ENCODE measurements at places on chromosomes 12 and 14. TPM values are rescaled to one million over a fixed set of nuclear protein-coding genes. Genes with fewer than 3 reads are reported as not detected.

DNA sequence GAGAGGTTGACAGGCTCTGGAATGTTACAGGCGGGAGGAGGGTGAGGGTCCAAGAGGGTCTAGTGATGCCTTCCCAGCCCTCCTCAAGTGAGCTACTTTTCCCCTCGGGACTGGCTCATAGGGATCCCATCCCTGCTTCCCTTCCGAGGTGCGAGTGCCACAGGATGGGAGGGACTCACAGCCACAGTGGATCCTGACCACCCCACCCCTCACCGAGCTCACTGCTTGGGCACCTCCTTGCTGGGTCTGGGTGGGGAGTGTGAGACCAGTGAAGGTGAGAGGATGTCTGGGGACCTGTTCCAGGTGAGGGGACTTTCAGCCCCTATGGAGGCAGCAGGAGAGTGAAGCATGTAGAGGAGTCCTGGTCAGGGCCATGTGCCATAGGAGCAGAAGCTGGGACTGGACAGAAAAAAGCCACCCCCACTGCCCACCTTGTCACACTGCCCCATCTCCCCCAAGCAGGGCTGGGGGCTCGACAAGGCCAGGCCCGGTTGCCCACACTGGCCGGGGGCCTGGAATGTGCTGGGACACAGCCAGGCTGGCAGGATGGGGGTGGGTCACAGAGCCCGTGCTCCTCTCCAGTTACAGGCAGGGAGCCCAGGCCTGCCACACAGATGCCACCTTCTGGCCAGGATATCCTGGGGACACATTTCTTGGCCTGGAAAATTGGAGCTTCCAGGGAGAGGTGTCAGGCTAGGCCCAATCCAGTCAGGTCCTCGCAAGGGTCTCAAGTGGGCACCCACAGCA lies 1.7 kb upstream of the TNS2 start:
- peak overlapping the region; percentile 99 for H3K27ac ChIP-seq
- H3K27me3 ChIP-seq: no peaks in the 10 kb centered on the region
- DNase-seq: peak; percentile 83
- H3K4me1 ChIP-seq: peaks cover 41% of the 10 kb centered on the region
- peak overlapping the region; percentile 34 for H3K4me3 ChIP-seq
- H3K36me3 ChIP-seq: no peaks in the 10 kb centered on the region

DNA sequence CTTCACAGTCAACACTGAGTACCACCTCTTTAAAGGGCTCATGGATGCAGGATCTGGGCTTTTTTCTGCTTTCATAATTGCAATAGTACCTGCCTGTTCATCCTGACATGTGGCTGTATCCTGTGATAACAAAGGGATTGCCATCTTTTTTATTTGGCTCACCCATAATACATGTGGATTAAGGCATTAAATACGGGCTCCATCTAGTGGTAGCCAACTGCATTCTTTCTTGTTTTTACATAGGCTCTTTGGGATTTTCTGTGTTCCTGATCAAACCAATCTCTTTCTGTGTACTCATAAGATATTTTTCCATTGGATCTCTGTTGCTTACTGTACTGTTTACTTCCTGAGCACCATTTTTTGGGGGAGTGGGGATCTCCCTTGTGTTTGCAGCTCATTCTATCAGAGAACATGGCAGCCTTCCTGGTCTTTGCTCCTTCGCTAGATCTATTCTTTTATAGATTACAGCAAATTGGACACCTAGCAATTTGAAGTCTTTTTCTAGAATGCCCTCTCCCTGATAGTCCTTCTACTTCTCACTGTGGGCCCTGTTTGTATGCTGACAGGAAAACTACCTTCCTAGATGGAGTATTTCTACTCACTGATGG lies 723.4 kb upstream of the MDGA2 start:
- H3K4me3 ChIP-seq: no peak overlapping the region
- no peaks in the 10 kb centered on the region for H3K27me3 ChIP-seq
- H3K27ac ChIP-seq: no peak overlapping the region
- H3K36me3 ChIP-seq: no peaks in the 10 kb centered on the region
- no peaks in the 10 kb centered on the region for H3K4me1 ChIP-seq
- DNase-seq: no peak

GRCh38 chr12:52070185-52070925 lies 577 bp downstream of the ATG101 start:
- no peaks in the 10 kb centered on the region for H3K36me3 ChIP-seq
- no peak for DNase-seq
- H3K27ac ChIP-seq: peak overlapping the region; percentile 82
- H3K4me3 ChIP-seq: peak overlapping the region; percentile 87
- peaks cover 13% of the 10 kb centered on the region for H3K4me1 ChIP-seq

DNA sequence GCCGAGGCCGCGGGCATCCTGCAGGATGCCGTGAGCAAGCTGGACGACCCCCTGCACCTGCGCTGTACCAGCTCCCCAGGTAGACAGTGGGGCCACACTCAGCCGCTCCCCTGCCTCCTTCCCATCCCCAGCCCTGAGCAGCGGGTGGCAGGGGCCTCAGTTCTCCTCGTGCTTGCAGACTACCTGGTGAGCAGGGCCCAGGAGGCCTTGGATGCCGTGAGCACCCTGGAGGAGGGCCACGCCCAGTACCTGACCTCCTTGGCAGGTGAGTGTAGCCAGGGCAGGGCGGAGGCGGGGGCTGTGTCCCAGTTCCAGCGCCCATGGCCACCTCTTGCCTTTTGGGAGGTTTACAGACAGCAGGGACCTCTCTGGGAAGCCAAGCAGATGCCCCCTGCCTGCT lies 22.9 kb downstream of the HIP1R start:
- no peaks in the 10 kb centered on the region for H3K27me3 ChIP-seq
- no peak overlapping the region for H3K4me3 ChIP-seq
- DNase-seq: no peak
- H3K4me1 ChIP-seq: peaks cover 3% of the 10 kb centered on the region
- no peak overlapping the region for H3K27ac ChIP-seq
- H3K36me3 ChIP-seq: peaks cover 10% of the 10 kb centered on the region

GRCh38 chr14:52110441-52111086 lies 41.7 kb upstream of the NID2 start:
- H3K27me3 ChIP-seq: no peaks in the 10 kb centered on the region
- peaks cover 3% of the 10 kb centered on the region for H3K4me1 ChIP-seq
- DNase-seq: no peak
- H3K4me3 ChIP-seq: no peak overlapping the region

DNA sequence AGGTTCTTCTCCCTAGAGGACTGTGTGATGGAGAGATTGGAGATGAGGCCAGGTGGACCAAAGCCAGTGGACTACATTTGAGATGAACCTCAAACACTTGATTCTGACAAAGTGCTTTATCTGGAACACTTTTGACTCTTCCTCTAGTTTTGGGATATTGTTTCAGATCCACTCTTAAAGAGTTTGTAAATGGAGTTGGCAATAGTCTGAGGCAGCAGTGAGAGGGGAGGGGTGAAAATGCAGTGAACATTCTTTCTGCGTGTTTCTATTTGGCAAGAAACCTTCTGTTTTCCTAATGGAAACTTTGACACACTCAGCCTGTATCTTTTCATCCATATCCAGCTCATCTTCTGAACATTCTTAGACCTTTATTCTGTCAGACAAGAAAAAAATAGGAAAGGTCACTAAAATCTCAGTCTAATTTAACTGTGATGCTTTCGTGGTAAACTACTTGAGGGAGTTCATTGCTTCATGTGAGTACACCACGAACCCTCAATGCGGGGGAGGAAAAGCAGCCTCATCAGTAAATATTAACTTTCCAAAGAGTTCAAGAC lies 57.4 kb upstream of the KCNJ8 start:
- no peak overlapping the region for H3K4me3 ChIP-seq
- peak overlapping the region; percentile 58 for H3K27ac ChIP-seq
- H3K27me3 ChIP-seq: no peaks in the 10 kb centered on the region
- H3K36me3 ChIP-seq: no peaks in the 10 kb centered on the region
- no peaks in the 10 kb centered on the region for H3K4me1 ChIP-seq
- no peak for DNase-seq

DNA sequence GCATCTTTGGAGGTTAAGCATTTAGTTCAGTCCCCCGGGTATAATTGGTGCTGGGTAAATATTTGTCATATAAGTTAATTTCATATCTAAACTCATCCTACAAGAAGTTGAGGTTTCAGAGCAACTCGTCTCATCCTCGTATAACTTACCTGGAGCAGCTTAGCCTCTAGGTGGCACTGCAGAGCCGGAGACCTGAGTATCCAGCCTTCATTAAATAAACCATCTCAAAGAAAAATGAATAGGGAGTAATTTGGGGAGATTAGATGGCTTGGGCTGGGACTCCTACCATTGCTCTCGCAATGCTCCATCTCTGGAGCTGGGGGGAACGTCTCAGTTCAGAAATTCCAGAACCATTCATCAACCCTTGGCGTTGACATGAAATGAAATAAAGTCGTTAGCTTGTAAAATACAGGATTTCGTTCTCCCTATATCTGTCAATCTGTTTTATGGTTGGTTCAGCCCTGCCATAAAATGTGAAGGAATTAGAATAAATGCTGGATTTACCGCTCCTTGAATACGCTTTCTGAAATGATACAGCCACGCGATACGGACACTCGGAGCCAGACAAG lies 122.9 kb upstream of the TMEM132D start:
- no peak overlapping the region for H3K4me3 ChIP-seq
- no peaks in the 10 kb centered on the region for H3K27me3 ChIP-seq
- H3K27ac ChIP-seq: no peak overlapping the region
- no peaks in the 10 kb centered on the region for H3K36me3 ChIP-seq
- no peaks in the 10 kb centered on the region for H3K4me1 ChIP-seq

DNA sequence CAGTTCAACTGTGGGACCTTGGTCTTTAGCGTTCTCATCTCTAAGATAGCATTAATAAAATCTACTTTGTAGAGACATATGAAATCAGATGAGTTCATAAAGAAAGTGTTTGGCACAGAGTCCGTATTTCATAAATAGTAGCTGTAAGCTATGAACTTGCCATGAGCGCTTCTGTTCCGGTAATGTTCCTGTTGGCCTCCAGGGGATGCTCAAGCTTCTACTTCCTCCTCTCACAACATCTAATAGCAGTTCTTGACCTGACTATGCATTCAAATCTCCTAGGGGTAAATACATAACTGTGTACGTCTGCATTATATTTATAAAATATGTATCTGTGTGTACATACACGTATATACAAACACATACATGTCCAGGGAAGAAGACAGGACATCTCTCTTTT lies 288.2 kb upstream of the TMPO start:
- no peaks in the 10 kb centered on the region for H3K27me3 ChIP-seq
- H3K27ac ChIP-seq: no peak overlapping the region
- no peaks in the 10 kb centered on the region for H3K36me3 ChIP-seq
- H3K4me1 ChIP-seq: no peaks in the 10 kb centered on the region
- H3K4me3 ChIP-seq: no peak overlapping the region

DNA sequence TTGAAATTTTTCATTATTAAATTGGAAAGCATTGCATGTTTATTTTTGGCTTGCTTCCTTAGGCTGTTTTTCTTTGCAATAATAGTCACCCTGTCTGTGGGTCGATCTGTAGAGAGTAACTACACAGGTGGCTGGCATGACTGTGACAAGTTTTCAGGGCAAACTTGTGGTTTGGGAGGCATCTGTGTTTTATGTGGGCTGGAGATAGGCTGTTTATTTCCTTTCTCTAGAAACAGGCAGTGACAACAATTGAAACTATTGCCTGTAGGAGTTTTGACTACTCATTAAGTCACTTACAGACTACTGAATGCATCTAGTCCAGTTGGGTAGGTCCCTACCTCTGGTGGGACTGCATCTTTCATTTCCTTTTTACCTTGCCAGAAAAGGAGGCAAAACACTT lies 155.6 kb downstream of the DYRK2 start:
- DNase-seq: no peak
- no peaks in the 10 kb centered on the region for H3K36me3 ChIP-seq
- H3K4me3 ChIP-seq: no peak overlapping the region
- no peaks in the 10 kb centered on the region for H3K4me1 ChIP-seq
- no peaks in the 10 kb centered on the region for H3K27me3 ChIP-seq

DNA sequence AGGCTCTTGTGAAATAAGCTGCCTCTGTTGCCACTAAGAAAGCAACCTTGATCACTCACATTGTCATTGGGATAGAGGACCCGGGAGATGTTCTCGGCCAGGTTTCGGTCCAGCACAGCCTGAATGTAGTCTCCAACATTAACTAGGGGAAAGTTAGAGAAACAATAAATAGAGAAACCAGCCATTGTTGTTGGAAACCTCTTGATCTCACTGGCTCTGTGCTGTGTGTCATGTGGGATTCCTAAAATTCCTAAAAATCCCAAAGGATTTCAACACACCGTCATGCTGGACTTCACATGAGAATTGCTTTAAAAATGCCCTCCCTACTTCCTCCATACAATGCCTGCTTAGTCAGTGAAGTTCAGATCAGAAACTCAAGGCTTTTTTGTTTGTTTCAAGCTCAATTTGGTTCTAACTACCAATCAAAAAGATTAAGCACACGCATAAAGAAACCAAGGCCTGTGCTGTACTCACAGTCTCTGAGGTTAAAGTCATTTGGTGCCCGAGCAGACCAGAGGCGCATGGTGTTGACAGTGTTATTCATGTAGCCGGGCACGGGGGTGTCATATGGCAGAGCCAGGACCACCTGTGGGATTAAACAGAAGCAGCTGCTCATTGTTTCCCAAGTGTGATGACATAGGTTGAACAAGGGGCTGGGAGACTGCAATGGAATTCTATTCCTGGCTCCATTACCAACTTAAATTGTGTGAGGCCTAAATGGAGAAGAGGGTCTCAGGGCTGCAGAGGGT lies 23.6 kb downstream of the PYGL start:
- H3K4me1 ChIP-seq: no peaks in the 10 kb centered on the region
- no peaks in the 10 kb centered on the region for H3K36me3 ChIP-seq
- DNase-seq: no peak
- no peaks in the 10 kb centered on the region for H3K27me3 ChIP-seq
- H3K27ac ChIP-seq: no peak overlapping the region
- H3K4me3 ChIP-seq: no peak overlapping the region

DNA sequence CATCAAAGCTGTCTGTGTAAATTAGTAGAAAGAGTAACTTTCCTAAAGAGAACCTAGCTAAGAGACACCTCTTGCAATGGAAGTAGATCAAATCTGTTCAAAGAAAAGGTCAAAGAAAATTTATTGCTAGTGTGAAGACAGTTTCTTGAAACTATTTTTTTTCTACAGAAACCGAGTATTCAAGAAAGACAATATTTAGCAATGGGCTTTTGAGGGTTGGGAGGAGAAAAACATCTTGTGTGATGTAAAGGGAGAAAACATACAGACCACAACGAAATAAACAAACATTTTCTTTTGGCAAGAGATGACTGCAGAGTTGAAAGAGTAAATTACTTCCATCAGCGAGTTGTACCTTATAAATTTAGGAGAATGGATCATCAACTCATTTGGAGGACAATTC lies 24.4 kb downstream of the NKX2-1 start:
- no peaks in the 10 kb centered on the region for H3K36me3 ChIP-seq
- no peak for DNase-seq
- no peak overlapping the region for H3K4me3 ChIP-seq
- H3K4me1 ChIP-seq: no peaks in the 10 kb centered on the region
- peaks cover 6% of the 10 kb centered on the region for H3K27me3 ChIP-seq

The KLHL33 gene
- total RNA-seq: 1.7 TPM

Measured in prostate gland (tissue), 2 donors.